H9 (cell line): ENCODE measurements at places on chromosomes 6 and 20.
A peak's percentile ranks its signal among the peaks of the same experiment; 100 is the strongest.

GRCh38 chr6:28303570-28303969, 22.2 kb downstream of the PGBD1 start:
- no peak for DNase-seq

GRCh38 chr20:341682-342081, 5.2 kb upstream of the NRSN2 start:
- DNase-seq, result no peak

- peak; percentile 35 for DNase-seq
Measured at GRCh38 chr6:97669191-97670031, 386.4 kb upstream of the MMS22L start.

GRCh38 chr20:57618764-57619050, 1.5 kb downstream of the ZBP1 start:
- DNase-seq, result no peak

GRCh38 chr6:108714101-108714765, 134.0 kb upstream of the ARMC2 start:
- DNase-seq, result no peak

GRCh38 chr6:33082702-33083101, 6.9 kb downstream of the HLA-DPB1 start:
- DNase-seq, result peak; percentile 72

GRCh38 chr6:45278367-45278766, 49.8 kb upstream of the RUNX2 start:
- DNase-seq, result no peak

GRCh38 chr6:55293116-55293515, 34.2 kb upstream of the GFRAL start:
- DNase-seq, result no peak

DNA sequence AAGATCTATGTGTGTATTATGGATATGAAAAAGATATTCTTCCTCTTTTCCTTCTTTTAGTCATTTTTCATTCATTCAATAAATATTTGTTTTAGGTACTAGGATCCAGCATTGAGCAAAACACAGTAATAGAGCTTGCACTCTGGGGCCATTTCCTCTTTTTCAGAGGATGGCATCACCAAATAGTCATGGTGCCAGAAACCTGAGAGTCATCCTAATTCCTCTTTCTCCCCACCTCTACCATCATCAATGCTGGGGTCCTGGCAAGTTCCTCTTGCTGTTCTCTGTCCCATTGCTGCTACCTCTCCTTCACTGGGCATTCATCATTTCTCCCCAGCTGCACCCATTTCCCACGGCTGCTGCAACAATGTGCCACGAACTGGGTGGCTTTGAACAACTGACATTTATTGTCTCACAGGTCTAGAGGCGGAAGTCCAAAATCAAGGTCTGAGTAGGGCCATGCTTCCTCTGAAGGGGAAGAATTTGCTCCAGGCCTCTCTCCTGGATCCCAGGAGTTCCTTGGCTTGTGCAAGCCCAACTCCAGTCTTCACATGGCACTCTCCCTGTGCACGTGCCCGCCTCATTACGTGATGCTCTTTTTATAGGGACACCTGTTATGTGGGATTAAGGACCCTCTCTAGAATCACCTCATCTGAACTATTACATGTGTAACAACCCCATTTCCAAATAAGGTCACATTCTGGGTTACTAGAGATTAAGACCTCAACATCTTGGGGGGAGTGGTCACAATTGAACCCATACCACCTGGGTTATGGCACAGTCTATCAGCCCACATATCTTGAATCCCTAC, 9.5 kb upstream of the IGF2R start:
- no peak for DNase-seq

GRCh38 chr6:158142789-158143188, 25.3 kb downstream of the SERAC1 start:
- no peak for DNase-seq

GRCh38 chr20:12276011-12276673, 358.4 kb downstream of the BTBD3 start:
- no peak for DNase-seq

DNA sequence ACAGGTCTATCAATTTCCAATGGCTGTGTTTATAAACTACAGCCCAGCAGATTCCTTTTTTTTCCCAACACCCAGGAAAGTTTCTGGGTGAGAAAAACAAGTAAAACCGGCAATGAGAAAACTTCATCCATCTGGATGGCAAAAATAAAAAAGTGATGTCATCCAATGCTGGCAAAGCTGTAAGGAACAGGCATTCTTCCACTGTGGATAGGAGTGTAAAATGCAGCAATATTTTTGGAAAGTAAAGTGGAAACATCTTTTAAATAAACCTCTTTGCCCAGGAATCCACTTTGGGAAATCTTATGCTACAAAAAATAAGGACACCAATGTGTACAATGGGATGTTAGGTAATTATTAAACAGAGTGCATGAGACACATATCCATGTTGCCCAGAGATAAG, 102.1 kb upstream of the NT5E start:
- DNase-seq, result no peak

GRCh38 chr6:133802861-133803260, 86.1 kb upstream of the TCF21 start:
- no peak for DNase-seq

DNA sequence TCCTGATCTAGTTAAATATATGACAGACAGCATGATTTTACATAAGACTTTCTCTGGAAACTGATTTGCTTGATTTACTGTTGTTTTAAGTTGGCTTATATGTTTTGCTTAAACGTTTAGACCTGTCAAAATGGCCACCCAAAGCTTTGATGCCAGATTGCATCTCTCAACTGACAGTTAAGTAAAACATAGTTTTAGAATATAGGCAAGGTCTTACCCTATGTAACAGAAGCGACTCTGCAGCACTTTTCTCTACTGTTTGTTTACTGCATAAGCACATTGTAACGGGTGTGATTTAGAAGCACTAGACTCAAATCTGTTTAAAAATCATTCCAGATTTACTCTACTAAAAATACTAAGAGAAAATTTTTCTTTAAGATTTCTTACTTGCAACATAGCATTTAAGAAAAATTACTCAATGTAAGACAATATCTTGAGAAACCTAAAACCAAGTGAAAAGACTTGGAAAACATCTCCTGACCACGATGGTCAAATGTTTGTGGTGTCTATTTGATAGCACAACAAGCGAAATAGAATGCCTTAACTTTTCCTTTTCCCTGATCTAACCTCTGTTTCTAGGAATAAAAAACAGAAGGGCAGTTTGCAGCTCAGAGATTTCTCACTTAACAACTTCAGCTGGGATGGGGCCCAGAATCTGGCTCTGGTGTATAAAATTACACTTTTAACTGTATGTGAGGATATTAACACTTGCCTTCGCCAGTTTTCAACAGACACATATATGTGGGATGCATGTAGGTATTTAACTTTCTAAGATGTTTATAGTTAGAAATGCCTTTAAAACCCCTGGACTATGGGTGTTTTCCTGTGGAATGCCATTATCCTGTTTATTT, 47.4 kb downstream of the AIG1 start:
- no peak for DNase-seq

GRCh38 chr6:167210375-167211294, 52.9 kb upstream of the GPR31 start:
- DNase-seq, result no peak

- DNase-seq, result no peak
Measured at GRCh38 chr6:28393912-28394662, 5.5 kb downstream of the ZSCAN12 start.

DNA sequence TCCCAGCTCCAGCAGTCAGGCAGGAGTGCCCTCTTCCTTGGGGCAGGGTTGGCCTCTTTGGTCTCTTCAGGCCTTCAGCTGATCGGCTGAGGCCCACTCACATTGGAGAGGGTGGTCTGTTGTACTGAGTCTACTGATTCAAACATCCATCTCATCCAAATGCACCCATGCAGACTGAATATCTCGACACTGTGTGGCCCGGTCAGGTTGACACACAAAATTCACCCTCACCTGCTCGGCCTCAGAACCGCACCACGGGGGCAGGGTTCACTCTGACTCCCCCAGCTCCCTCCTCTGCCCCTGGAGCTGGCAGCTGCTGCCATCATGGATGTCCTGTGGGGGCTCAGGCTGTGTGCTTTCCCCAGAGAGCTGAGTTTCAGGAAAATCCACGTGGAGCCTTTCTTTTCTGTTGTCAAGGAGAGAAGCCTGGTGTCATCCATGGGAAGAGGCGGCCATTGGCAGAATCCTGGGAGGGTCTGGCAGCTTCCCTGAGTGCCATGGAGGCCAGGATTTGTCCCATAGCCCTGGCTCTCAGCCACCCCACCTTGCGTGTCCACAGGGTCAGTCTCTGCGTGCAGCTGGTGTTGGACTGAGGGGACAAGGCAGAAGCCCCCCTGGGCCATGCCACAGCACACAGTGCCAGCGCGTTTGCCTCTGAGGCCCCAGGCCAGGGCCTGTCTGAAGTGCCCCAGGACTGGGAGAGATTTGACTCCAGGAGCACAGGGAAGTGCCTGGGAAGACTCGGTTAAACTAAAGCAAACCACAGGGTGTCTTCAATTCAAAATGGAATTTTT, 114.1 kb downstream of the ERMARD start:
- DNase-seq, result no peak

- DNase-seq, result no peak
Measured at GRCh38 chr20:34083137-34083536, 28.9 kb downstream of the EIF2S2 start.

DNA sequence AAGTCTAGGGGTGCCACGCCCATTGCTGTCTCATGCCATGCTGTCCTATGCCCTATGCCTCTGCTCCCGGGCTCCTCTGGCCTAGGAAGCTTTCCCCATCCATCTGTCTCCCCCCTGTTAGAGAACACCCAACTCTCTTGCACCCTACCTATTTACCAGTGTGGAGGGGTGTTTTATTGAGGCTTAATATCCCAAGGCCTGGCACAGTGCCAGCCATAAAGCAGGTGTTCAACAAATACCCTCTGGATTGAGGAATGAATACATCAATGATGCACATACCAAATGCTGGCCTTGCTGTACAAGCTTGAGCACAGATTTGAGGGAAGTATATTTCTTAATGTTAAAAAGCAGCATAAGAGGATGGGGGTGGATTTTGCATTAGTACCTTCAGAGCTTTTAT, 38.3 kb downstream of the METTL24 start:
- no peak for DNase-seq

- DNase-seq, result no peak
Measured at GRCh38 chr20:42391807-42392206, 773.6 kb upstream of the CHD6 start.

DNA sequence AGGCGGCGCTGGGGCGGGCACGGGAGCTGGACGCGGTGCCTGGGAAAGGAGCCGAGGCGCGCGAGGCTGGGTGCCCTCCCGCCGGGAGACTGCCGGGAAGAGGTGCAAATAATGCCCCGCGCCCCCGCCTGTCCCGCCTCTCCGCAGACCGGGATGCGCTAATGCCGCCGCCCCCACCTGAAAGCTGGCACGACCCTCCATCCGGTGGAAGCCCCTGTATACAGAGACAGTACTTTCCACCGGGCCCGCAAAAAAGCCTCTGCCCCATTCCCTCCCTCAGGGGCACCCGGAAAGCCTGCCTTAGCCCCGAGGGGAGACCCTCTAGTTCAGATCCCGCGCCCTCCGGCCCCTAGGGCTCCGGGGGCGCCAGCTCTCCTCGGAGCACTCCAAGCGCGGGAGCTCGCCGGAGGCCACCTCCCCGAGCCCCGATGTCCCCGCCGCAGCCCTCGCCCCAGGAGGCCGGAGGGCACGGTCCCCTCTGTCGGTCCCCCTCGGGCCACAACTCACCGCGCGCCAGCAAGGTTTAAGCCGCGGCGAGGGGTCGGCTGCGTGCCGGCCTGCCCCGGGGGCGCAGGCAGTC, 1.2 kb downstream of the GRM4 start:
- peak; percentile 29 for DNase-seq

DNA sequence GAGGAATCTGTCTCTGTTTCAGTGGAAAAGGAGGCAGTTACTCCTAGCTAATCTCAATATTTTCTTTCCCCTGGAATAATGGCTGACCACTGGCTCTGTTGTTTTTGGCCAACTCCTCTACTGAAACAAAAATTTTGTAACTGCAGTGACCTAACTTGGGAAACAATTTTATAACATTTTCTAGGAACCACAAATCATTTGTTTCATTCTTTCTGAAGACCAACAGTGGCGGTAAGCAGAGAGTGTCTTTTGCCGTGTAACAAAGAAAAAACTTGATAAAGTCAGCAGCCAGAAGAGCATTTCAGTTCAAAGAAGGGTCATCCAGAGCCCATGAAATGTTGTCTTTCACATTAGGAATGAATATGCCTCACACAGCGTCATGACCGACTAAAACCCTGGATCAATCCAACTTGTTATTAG, 11.8 kb upstream of the BFSP1 start:
- no peak for DNase-seq

- no peak for DNase-seq
Measured at GRCh38 chr6:109467696-109468095, 12.1 kb upstream of the MICAL1 start.
